HCT116 (cell line): ENCODE measurements at places on chromosomes 5 and 9. TPM values are rescaled to one million over a fixed set of nuclear protein-coding genes. Genes with fewer than 3 reads are reported as not detected.

DNA sequence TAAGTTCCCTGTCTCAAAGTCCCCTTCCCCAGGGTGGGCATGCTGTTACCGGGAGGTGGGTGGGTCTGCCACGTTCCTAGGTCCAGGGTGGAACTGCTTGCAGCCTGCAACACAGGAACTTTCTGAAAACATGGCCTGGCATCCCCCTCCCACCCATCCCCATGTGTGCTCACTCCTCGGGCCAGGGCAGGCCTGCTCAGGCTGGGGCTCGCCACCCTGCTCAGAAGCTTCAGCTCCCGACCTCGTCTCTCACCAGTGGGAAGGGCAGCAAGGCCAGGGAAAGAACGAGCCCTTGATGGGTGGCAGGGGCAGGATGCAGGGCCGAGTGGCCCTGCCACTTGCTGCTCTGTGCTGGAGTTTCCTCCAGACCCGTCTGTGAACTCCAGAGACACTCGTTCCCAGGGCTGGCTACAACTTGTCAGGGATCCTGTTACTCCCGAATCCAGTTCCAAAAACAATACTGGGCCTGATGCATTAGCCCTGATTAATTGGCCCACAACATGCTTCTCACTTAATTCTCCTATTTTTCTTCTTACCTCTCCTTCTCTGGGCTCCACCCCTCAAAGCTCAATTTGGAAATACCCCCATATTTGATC, 197.3 kb downstream of the SLIT3 start:
- no peak overlapping the region for H3K27ac ChIP-seq
- H3K27me3 ChIP-seq, result peaks cover 47% of the 10 kb centered on the region
- no peak overlapping the region for H3K4me3 ChIP-seq
- H3K36me3 ChIP-seq, result no peaks in the 10 kb centered on the region
- H3K4me1 ChIP-seq, result no peaks in the 10 kb centered on the region
- DNase-seq, result no peak

DNA sequence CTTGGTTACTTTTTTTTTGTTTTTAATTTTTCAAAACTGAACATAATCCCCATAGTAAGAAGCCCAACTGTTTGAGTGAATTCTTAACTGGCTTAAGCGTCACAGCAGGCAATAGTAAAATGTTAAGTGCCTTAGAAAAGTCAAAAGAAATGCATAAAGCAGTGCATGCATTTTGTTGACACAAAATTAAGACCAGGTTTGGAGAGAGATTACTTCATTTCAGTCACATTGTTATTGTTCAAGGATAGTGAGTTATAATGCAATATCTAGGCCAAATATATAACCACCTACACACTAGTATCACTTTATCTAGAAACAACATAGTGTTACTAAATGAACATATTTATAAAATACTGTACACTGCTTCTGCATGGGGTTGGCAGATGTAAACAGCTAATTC, 116.9 kb upstream of the KLF9 start:
- no peaks in the 10 kb centered on the region for H3K4me1 ChIP-seq
- H3K4me3 ChIP-seq, result no peak overlapping the region
- no peaks in the 10 kb centered on the region for H3K36me3 ChIP-seq
- H3K27ac ChIP-seq, result no peak overlapping the region

DNA sequence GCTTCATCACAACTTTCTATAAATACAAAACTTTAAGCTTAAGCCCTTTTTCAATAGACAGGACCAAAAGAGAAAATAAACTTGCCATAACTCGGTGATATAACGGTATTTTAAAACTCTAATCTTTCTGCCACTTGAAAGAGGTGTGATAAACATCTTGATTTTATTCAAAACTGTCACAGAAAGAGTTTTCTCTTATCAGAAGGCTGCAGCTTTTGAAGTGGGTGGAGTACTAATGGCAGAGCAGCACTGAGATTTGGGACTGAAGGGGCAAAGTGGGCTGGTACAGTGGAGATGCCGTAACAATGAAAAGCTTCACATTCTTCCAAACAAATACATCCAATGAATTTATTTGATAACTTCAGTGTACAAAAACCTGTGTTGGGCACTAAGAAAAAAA, 92.5 kb downstream of the FBXO38 start:
- peaks cover 23% of the 10 kb centered on the region; the same call in 1 of the 2 replicates for H3K27me3 ChIP-seq
- H3K36me3 ChIP-seq, result no peaks in the 10 kb centered on the region
- H3K4me1 ChIP-seq, result no peaks in the 10 kb centered on the region

DNA sequence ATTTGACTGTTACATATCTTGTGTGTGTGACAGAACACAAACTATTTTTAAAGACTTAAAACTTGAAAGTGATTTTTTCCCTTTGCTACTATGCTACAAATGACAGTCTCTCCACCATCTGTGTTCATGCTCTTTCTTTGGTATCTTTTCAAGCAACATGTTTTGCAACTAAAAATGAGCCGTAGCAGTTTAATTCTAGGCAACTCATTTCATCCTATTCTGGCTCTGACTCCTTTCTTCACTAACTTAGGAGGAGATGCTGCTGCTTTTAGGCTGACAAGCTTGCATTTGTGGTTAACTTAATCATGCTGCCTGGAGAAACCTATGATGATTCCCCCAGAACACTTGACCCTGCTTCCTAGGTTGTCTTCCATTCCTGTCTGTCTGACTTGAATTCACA, 100.6 kb downstream of the HACD4 start:
- H3K36me3 ChIP-seq, result no peaks in the 10 kb centered on the region; the same call in 1 of the 2 replicates
- H3K4me1 ChIP-seq, result no peaks in the 10 kb centered on the region
- H3K27ac ChIP-seq, result no peak overlapping the region
- no peak for DNase-seq

Gene FOXI1
- total RNA-seq, result not detected

Gene STPG3
- total RNA-seq, result not detected

Gene ELOVL7
- 20.0 TPM for total RNA-seq
